Testis (tissue), 5 donors: ENCODE measurements at places on chromosomes 5 and 9. TPM values are rescaled to one million over a fixed set of nuclear protein-coding genes. Genes with fewer than 3 reads are reported as not detected.

GRCh38 chr9:137370865-137371520 lies 52.0 kb downstream of the EXD3 start:
- no peak for DNase-seq

DNA sequence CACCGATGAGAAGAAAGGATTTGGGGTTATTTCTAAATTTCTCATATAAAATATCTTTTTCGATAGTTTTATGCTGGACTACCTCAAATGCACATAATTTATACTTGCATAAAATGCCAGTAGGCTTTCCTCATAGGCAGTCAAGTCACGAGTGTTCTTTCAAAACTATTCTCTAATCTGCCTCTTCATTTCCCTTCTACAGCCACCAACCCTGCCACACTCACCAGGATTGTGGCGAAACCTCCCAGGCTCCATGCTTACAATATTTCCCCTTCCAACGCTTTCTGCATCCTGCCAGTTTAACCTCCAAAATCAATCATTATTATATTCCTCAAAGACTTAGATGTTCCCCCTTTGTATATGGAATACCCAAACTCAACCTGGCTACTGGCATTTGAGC lies 65.4 kb downstream of the FRMD3 start:
- no peak for DNase-seq

DNA sequence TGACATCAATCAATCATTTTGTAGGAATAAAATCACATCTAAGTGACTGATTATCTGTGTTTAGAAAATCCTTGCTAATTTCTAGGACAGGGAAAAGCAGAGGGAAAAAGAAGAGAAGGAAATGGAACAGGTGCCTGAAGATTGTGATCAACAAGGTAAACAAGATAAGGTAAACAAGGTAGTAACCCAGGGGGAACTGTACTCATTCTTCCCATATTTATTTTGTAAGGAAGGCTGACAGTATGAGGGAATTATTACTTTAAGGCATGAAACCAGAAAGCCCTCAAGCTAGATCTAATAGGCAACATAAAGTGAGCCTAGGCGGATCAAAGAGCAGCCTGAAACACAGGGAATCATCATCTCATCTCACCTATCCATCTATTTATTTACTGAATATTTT lies 231.1 kb downstream of the MLLT3 start:
- DNase-seq, result no peak

DNA sequence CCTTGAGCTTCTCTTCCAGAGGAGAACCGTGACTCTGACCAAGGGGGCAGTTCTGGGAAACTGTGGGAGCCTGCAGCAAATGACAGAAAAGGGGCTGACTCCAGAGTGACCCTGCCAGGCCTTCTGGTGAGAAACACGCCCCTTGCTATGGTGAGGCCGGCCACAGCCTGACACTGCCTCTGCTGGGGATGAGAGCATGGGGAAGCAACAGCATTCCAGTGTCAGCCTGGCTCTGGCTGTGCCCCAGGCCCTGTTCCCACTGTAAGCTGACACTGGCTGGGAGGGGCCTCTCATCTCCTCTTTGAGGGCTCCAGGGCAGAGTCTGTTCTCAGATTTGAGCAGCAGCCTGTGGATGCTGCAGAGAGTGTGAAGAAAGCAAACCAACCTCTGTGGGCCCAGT lies 180.0 kb upstream of the IL12B start:
- DNase-seq, result peak; percentile 67

- no peak for DNase-seq
Observed at GRCh38 chr5:15615859-15616258, 115.9 kb downstream of the FBXL7 start.

GRCh38 chr9:90029386-90029785 lies 424.6 kb downstream of the GADD45G start:
- no peak for DNase-seq

DNA sequence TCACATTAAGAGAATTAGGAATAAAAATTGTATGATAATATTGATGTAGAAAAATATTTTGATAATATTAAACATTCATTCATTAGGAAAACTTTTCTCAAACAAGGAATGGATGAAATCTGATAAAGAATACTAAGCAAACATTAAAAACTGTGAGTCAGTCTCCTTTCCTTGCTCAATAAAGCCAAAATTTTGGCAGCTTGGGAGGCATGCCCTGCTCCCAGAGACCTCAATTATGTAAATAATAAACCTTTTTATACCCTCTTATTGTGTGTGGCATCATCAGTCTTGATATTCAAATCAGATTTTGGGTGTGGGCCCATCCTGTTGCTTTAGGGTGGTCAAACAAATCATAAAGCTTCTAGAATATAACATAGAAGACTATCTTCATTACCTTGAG lies 36.6 kb upstream of the CCL21 start:
- no peak for DNase-seq

- DNase-seq, result no peak
Observed at GRCh38 chr5:115555084-115555633, 10.6 kb upstream of the FEM1C start.

GRCh38 chr5:160188141-160189015 lies 40.9 kb upstream of the FABP6 start:
- DNase-seq, result peak; percentile 96

DNA sequence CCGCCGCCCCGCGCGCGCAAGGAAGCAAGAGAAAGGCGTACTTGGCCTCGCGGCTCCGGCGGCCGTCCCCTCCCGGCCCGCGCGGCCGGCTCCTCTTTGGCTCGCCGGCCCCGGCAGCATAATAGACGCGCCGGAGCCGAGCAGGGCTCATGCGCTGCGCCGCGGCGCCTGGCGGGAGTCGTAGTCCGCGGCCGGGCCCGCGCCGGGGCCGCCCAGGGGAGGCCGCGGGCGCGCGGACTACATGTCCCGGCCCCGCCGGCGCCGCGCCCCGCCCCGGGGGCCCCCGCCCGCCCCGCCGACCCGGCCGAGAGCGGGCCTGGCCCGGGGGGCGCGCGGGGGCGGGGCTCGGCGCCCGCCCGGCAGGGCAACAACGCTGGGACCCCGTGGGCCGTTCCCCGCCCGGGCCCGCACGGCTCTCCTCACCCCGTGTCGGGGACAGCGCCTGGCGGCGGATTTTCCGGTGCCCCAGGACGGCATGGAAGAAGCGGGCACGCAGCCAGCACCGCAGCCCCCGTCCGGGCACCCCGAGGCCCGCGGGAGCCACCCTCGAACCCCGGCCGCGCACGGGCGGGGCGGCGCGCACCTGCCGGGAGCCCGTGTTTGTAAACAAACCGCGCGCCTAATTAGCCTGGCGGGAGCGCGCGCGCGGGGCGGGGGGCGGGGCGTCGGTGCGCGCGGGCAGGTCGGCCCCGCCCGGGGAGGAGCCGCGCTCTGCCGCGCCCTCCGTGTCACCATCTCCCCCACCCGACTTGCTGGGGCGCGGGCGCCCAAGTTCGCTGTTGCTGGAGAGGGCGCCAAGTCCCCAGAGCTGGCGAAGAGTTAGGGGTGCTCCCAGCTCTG lies at the start of gene BRD3:
BRD3 (minus strand) TSS at position 123 of the 840 bp plus-strand sequence. CDS start 14,549 bp downstream, outside the sequence.
- DNase-seq, result peak; percentile 89

- DNase-seq, result peak; percentile 8
Observed at GRCh38 chr9:93260263-93261066, 76.5 kb downstream of the WNK2 start.

- DNase-seq, result no peak
Observed at GRCh38 chr5:150575745-150576448, 64.6 kb upstream of the SYNPO start.

DNA sequence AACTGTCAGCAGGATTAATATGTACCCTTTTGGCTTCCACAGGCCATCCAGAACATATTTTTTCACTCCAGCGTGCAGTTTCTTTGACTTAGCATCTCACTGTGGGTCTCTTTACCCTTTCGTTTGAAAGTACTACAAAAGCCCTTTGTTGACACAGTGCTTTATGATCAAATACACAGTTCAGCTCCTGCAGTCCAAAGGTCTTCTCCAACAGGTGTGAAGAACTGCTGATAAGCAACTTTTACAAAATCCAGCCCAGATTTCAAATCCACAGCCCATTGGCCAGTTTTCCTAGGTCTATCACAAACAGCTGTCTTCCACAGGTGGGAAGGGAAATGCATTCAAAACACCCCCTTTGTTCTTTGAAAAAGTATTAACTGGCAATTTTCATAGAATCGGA lies 54.8 kb downstream of the MYO10 start:
- no peak for DNase-seq

- DNase-seq, result no peak
Observed at GRCh38 chr9:132560616-132561202, 21.7 kb upstream of the BARHL1 start.

- no peak for DNase-seq
Observed at GRCh38 chr5:176716320-176716719, 69.0 kb downstream of the TSPAN17 start.

DNA sequence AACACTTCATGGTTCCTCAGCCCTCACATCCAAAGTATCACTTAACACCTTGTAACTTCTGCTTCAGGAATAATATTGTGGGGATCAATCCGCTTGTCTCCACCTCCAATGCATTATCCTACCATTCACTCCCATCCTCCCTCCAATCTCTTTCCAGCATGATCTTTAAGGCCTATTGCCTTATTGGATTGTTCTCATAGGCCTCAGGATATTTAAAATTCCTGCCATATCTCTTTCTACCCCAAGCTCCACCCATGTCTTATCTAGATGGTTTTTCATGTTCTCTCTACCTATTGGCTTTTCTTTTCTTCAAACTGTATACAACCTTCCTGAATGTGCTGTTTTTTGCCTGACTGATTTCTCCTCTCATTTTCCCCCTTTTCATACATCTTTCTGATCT lies 7.2 kb downstream of the KDM4C start:
- no peak for DNase-seq

DNA sequence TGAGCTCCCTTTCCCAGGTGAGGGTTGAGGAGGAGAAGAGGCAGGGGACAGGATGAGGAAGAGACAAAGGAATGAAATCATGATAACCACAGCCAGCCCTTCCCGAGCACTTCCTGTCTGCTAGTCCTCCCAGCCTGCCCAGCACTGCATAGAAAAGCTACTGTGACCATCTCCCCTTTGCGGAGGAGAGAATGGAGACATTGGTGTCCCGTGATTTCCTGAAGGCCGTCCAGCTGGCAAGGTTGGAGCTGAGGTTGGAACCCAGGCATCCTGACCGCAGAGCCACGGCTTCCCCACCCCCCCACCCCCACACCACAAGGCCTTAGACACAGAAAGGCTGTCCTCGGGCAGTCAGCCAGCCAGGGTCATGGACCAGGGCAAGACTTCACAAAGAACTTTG lies 131.1 kb upstream of the ICE1 start:
- no peak for DNase-seq

DNA sequence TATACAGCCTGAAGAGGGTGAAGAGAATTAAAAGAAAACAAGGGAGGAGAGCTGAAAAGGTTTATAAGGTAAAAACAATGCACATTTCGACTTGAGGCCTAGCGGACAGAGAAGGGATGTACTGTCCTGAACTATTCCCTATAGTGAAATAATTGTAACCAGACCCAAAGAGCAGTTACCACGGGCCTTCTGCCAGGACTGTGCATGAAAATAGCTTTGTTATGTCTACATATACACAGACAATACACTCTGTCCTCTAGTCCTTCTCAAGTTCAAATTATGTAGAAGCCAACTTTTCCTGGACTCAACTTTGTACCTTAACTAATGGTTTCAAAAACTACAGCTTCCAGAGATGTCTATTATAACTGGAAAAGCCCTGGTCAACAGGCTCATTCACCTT lies 223.7 kb downstream of the PCSK5 start:
- no peak for DNase-seq

GRCh38 chr9:38107811-38108304 lies 38.8 kb upstream of the SHB start:
- DNase-seq, result no peak

DNA sequence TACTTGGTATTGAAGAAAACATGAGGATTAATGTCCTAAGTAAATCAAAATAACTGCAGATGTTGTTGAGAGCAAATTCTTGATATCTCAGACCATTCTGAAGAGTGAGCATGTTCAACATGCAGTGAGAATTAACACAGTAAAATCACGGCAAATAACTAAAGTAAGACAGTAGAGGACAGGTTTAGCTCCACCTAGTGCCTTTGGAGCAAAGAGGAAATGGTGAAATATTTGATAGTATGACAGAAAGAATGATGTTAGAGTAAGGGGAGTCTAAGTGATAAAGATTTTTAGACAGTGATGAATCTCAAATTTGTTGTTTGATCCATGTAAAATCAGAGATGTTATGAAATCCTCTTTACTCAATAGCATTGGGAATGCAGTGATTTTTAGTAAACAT lies 424.2 kb downstream of the TMEM161B start:
- DNase-seq, result no peak

DNA sequence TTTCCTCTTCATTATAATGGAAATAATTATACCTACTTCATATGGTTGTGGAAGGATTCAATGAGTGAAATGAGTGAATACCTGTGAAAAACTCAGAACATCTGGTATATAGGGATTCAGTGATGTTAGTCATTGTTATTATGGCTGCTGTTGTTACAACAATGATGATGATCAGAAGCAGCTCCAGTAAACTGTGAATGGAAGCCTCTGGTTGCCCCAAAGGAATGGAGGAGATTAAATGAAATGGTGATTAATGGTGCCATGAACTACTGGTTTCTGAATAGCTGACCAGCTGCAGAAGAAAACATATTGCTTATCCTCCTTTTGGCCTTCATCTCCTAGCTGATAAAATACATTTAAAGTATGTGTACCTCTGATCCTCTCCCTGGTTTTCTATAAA lies 372.0 kb downstream of the ARHGEF28 start:
- no peak for DNase-seq

- no peak for DNase-seq
Observed at GRCh38 chr5:154092356-154093141, 53.8 kb downstream of the MFAP3 start.

DNA sequence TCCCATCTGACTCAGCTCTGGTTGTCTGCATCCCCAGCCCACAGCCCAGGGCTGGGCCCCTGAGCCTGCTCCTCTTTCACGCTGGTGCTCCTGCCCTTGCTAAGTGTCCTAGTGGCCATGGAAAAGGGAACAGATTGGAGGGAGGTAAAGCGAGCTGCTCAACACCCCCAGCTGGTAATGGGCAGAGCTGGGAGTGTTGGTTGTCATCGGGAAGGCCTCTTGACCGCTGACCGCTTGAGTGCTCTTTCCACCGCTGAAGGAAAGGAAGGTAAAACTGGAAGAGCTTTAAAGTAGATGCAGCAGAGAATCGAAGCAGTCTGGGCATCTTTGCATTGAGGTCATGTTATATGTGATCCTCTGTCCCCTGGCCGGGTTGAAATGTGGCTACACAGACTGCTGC lies 60.2 kb downstream of the CRB2 start:
- DNase-seq, result no peak

Gene PAXX
- 47.8 TPM for total RNA-seq

Gene SLCO4C1
- 2.1 TPM for total RNA-seq

Gene RANBP17
- 63.9 TPM for total RNA-seq

Gene GABRA6
- 1.1 TPM for total RNA-seq

Gene LVRN
- 0.99 TPM for total RNA-seq

Gene HACD4
- 1.9 TPM for total RNA-seq

Gene PKD2L2
- total RNA-seq, result 2.0 TPM

Gene PCDHGB5
- total RNA-seq, result 36.4 TPM

Gene INSL6
- 45.4 TPM for total RNA-seq

Gene TMCO6
- 103 TPM for total RNA-seq

Gene DOCK2
- total RNA-seq, result 8.9 TPM

Gene AGXT2
- not detected for total RNA-seq

Gene TRAF1
- total RNA-seq, result 6.5 TPM

Gene RLN2
- 1.7 TPM for total RNA-seq

Gene MELK
- total RNA-seq, result 19.2 TPM

Gene SV2C
- total RNA-seq, result 0.56 TPM

Gene RABGAP1
- 94.0 TPM for total RNA-seq
